Smooth muscle cell of trachea (primary cell): ENCODE measurements at places on chromosomes 1 and 21. TPM values are rescaled to one million over a fixed set of nuclear protein-coding genes. Genes with fewer than 3 reads are reported as not detected.

TIAM1 gene
- total RNA-seq = 2.9 and 3.5 TPM in 2 replicates

ASPM gene
- 2.0 and 60.8 TPM in 2 replicates for total RNA-seq

RNF186 gene
- not detected in 2 replicates for total RNA-seq

TNFSF18 gene
- under 0.01 and 0.15 TPM in 2 replicates for total RNA-seq

KIF17 gene
- 1.5 and 4.1 TPM in 2 replicates for total RNA-seq

NR1I3 gene
- not detected in 2 replicates for total RNA-seq

HHAT gene
- total RNA-seq = 0.87 and 3.3 TPM in 2 replicates

IGSF3 gene
- total RNA-seq = 0.33 and 0.44 TPM in 2 replicates

FCGR3A gene
- not detected in 2 replicates for total RNA-seq

WNT9A gene
- 1.7 and 3.5 TPM in 2 replicates for total RNA-seq

MR1 gene
- total RNA-seq = 27.6 and 41.2 TPM in 2 replicates

NAV1 gene
- total RNA-seq = 42.3 and 52.6 TPM in 2 replicates

BMP8B gene
- not detected in 2 replicates for total RNA-seq

ASTN1 gene
- under 0.01 and 0.17 TPM in 2 replicates for total RNA-seq

ACOT7 gene
- 31.8 and 37.4 TPM in 2 replicates for total RNA-seq

TMCO2 gene
- total RNA-seq = not detected in 2 replicates

SSU72 gene
- total RNA-seq = 84.6 and 87.3 TPM in 2 replicates

SLC6A17 gene
- total RNA-seq = 0.29 and 0.33 TPM in 2 replicates

FAM89A gene
- 4.9 and 7.8 TPM in 2 replicates for total RNA-seq

NCSTN gene
- 113 and 187 TPM in 2 replicates for total RNA-seq

HSPA6 gene
- 4.7 and 6.5 TPM in 2 replicates for total RNA-seq

GPR25 gene
- total RNA-seq = not detected in 2 replicates

ZNF281 gene
- 26.1 and 27.2 TPM in 2 replicates for total RNA-seq

TCHH gene
- total RNA-seq = under 0.01 TPM in 1 of 2 replicates, not detected in the other

TSPEAR gene
- not detected in 2 replicates for total RNA-seq

CFHR4 gene
- under 0.01 TPM in 1 of 2 replicates, not detected in the other for total RNA-seq

LCE2C gene
- total RNA-seq = not detected in 2 replicates

SELP gene
- total RNA-seq = not detected in 2 replicates

CCDC30 gene
- total RNA-seq = 0.99 and 2.3 TPM in 2 replicates

FAM151A gene
- not detected in 2 replicates for total RNA-seq

ABCA4 gene
- 0.17 TPM in 1 of 2 replicates, not detected in the other for total RNA-seq

CA14 gene
- not detected in 2 replicates for total RNA-seq

GUCA2A gene
- total RNA-seq = not detected in 2 replicates

SPRR1B gene
- total RNA-seq = not detected in 2 replicates

CD1E gene
- not detected in 2 replicates for total RNA-seq

SLC6A9 gene
- total RNA-seq = 1.6 and 7.4 TPM in 2 replicates

ZSWIM5 gene
- 1.3 and 2.8 TPM in 2 replicates for total RNA-seq

DCST1 gene
- total RNA-seq = not detected in 2 replicates

SNIP1 gene
- 15.9 and 21.7 TPM in 2 replicates for total RNA-seq

AHDC1 gene
- total RNA-seq = 12.7 and 15.1 TPM in 2 replicates

RAB42 gene
- total RNA-seq = 10.6 and 12.2 TPM in 2 replicates

MINDY1 gene
- total RNA-seq = 13.4 and 15.0 TPM in 2 replicates

RNU1-2 gene
- under 0.01 TPM in 2 replicates for total RNA-seq
